Neural progenitor cell (in vitro differentiated cells): ENCODE measurements at places on chromosomes 13 and 19. TPM values are rescaled to one million over a fixed set of nuclear protein-coding genes. Genes with fewer than 3 reads are reported as not detected.

Gene BRSK1
- 24.1 and 43.1 TPM in 2 replicates for total RNA-seq

GRCh38 chr13:108433976-108434755 is 164.6 kb downstream of the TNFSF13B start:
- DNase-seq, result no peak
- H3K27ac ChIP-seq, result no peak overlapping the region
- no peaks in the 10 kb centered on the region for H3K4me1 ChIP-seq
- H3K4me3 ChIP-seq, result no peak overlapping the region
- H3K27me3 ChIP-seq, result no peaks in the 10 kb centered on the region

DNA sequence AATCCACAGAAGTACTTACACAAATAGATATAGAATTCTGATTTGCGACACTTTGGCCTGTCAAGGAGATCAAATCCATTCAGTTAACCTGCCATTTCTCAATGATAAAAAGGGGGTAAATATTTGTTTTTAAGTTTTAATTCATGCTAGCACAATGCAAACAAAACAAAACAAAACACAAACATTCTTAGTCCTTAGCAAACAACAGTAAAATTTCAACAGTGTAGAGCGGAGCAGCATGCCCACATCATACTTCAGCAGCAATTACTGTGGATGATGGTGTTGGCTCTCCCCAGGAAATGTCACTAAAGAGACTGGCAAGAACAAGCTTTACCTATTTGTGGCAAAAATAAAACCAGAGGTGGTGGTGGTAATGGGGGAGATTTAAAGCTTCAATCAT is 625.2 kb upstream of the PCDH20 start:
- H3K27me3 ChIP-seq, result no peaks in the 10 kb centered on the region
- H3K36me3 ChIP-seq, result no peaks in the 10 kb centered on the region
- H3K27ac ChIP-seq, result no peak overlapping the region
- no peak for DNase-seq

DNA sequence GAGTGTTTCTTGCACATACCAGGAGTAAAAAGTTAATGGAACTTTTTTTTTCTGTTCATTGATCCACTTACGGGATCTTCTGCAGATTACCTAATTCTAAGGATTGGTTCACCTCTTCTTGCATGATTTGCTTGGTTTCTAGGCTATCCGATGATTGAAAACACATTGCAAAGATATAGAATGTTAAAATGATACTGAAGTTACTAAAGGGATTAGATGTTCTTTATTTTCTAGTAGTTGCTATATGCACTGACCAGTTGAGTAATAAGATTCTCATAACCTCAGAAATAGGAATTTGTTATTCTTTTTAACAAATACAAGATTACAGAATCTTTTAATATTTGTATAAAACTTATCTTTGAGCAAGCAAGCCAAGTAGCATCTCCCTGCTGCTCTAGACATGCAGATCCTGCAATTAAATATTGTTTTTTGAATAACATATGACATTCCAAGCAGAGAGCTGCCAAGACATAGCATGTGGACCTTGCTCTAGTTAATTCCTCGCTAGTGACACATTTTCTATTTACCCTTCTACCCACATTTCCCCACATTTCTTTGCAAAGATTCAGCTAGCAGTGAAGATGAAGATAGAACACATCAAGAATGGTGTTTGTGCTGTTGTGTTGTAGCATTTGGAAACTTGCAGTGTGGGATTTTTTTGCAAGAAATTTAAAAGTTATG is 51.7 kb upstream of the RNF113B start:
- H3K36me3 ChIP-seq, result no peaks in the 10 kb centered on the region
- no peak overlapping the region for H3K27ac ChIP-seq
- no peak for DNase-seq
- no peaks in the 10 kb centered on the region for H3K4me1 ChIP-seq
- no peak overlapping the region for H3K4me3 ChIP-seq
- H3K27me3 ChIP-seq, result no peaks in the 10 kb centered on the region

DNA sequence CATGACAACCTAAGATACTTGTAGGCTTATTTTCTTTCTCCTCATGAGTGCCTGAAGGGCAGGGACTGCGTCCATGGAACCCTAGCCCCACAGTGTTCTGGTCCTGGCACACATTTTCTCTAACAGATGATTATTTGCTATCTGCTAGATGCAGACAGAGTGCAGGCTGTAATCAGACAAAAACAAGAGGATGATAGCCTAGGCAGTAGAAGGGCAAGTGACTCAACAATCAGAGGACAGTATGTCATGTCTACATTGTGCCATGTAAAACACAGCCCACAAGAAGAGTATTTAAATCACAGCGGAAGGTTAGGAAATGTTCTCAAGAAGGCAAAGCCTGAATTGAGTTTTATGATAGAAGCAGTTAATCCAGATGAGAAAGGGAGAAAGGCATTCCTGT is 29.3 kb downstream of the MIPEP start:
- no peaks in the 10 kb centered on the region for H3K36me3 ChIP-seq
- no peak overlapping the region for H3K4me3 ChIP-seq
- H3K27ac ChIP-seq, result no peak overlapping the region
- no peak for DNase-seq

DNA sequence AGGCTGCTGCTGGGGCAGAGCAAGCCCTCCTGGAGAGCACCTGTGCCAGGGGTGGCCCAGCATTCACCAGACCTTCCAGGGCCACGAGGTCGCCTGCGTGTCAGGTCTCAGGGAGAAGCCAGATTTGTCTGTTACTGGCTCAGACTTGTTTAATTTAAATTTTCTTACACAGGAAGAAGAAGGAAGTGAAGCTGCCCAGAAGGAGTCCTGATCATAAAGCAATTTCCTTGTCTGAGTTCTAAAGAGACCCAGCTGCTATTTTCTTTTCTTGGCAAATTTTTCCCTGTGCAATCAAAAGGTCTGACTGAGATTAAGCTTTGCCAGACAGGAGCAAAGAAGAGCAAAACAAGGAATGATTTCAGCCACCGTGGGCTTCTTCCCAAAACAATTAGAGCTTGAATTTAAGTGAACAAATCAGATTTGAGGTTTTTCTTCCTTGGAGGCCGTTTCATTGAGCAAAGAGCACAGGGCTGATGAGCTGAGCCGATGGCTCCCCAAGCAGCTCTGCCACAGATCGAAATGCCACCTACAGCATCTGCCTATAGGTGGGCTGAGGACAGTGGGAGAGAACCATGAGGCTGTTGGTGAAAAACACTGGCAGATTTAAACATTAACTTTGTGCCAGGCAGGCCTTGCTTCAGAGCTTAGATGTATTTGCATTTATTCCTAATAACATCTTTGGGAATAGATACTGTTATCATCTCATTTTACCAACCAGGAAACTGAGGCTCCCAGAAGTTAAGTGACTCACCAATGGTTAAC is 40.1 kb downstream of the HSPH1 start:
- DNase-seq, result no peak
- H3K27ac ChIP-seq, result no peak overlapping the region
- H3K4me3 ChIP-seq, result no peak overlapping the region
- H3K36me3 ChIP-seq, result no peaks in the 10 kb centered on the region
- no peaks in the 10 kb centered on the region for H3K27me3 ChIP-seq
- H3K4me1 ChIP-seq, result no peaks in the 10 kb centered on the region

DNA sequence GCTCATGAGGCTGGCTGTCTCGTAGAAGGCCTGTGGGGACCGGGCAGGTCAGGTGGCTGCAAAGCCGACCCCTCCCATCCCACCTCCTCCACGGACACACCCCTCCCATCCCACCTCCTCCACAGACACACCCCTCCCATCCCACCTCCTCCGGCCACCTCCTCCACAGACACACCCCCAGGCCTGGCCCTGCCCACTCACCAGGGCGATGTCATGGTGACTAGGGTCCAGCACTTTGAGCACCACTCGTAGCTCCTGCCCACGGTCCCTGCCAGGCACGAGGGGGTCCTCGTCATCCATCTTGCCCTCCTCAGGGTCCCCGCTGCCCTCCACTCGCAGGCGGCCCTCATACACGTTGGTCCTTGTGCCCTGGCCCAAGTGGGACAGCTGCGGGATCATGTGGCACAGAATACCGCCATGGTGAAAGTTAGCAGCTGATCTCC is 18.8 kb downstream of the TYK2 start:
- no peak overlapping the region for H3K27ac ChIP-seq
- no peaks in the 10 kb centered on the region for H3K4me1 ChIP-seq
- H3K36me3 ChIP-seq, result no peaks in the 10 kb centered on the region
- H3K27me3 ChIP-seq, result no peaks in the 10 kb centered on the region
- no peak overlapping the region for H3K4me3 ChIP-seq
- DNase-seq, result no peak

DNA sequence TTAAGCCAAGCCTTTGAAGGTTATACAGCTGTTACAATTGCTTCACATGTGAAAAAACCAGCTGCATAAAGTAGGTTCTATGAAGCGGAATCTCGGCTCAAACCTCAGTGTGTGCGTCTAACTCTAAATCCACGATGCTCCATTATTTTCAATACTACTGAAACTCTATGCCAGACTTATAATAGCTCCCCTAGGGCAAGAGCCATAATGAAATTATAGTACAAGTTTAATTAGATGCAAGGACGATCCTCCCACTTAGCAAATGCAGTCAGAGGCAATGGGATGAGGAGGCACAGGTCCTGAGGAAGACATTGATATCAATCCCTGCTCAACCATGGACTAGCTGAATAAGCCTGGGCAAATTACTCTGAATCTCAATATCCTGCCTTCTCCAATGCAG is 31.1 kb downstream of the SLC7A1 start:
- H3K4me1 ChIP-seq, result peaks cover 20% of the 10 kb centered on the region
- H3K27me3 ChIP-seq, result no peaks in the 10 kb centered on the region
- H3K4me3 ChIP-seq, result no peak overlapping the region

DNA sequence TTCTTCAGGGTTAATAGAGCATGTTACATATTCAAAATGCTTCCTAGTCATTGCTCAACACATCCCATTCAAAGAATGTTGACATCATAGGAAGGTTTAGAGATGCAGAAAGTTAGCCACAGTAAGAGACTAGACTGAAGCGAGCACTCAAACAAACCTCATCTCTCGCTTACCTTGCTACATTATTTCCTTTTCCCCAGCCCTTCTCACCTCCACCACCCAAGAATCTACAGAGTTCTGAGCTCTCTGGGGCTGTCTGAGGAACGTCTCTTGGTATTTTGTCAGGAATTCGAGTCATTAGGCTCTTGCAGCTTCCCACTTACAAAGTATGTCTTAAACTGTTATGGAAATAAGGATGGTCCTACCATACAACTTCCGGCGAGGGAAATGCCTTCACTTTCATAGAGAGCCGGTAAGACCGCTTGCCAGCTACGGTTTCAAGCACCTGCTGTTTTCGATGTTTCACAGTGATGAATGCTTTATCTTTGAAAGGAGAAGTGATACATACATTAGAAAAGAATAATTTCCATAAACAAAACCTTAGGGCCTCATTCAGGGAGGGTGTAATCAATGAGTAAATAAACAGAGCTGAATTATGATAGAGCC is 65.1 kb downstream of the FLT1 start:
- H3K27ac ChIP-seq, result no peak overlapping the region
- H3K27me3 ChIP-seq, result no peaks in the 10 kb centered on the region
- H3K36me3 ChIP-seq, result no peaks in the 10 kb centered on the region
- no peak overlapping the region for H3K4me3 ChIP-seq
- H3K4me1 ChIP-seq, result peaks cover 22% of the 10 kb centered on the region

- no peaks in the 10 kb centered on the region for H3K36me3 ChIP-seq
- H3K4me3 ChIP-seq, result no peak overlapping the region
- DNase-seq, result peak; percentile 72
- H3K4me1 ChIP-seq, result peaks cover 20% of the 10 kb centered on the region
- no peaks in the 10 kb centered on the region for H3K27me3 ChIP-seq
Measured at GRCh38 chr13:73189776-73190175, 131.0 kb downstream of the KLF5 start.

DNA sequence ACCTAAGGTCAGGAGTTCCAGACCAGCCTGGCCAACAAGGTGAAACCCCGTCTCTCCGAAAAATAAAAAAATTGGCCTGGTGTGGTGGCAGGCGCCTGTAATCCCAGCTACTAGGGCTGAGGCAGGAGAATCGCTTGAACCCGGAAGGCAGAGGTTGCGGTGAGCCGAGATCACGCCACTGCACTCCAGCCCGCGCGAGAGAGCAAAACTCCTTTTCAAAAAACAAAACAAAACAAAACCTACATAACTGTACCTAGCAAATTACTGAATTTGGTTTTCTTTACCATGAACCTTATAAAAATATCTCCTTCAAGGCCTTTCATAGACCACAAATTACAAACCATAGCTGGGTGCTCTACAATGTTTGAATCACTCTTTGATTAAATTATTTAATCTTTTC is 760 bp downstream of the ZNF91 start:
- H3K4me3 ChIP-seq, result peak overlapping the region; percentile 81
- H3K4me1 ChIP-seq, result peaks cover 11% of the 10 kb centered on the region
- peak overlapping the region; percentile 99 for H3K27ac ChIP-seq

DNA sequence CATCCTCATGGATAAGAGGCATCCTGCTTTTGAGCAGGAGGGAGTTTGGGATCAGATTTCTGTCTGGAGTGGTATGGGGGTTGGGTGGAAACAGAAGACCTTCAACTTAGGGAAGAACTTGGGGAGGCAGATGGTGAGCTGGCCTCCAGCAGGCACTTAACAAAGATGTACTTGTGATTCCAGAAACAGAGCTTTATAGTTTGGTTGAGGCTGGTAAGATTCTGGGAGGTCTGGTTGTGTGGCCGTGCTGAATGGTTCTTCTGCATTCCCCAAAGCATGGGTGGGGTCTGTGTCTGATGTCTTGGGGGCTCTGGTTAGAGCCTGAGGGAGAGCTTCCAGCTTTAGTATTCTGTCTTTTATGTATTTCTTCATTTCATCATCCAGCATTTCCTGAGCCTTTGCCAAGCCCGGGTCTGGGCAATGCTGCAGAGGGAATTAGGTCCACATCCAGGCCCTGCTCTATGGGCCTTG is 4.8 kb downstream of the MEGF8 start:
- no peak overlapping the region for H3K4me3 ChIP-seq
- DNase-seq, result no peak
- no peaks in the 10 kb centered on the region for H3K36me3 ChIP-seq
- no peak overlapping the region for H3K27ac ChIP-seq

DNA sequence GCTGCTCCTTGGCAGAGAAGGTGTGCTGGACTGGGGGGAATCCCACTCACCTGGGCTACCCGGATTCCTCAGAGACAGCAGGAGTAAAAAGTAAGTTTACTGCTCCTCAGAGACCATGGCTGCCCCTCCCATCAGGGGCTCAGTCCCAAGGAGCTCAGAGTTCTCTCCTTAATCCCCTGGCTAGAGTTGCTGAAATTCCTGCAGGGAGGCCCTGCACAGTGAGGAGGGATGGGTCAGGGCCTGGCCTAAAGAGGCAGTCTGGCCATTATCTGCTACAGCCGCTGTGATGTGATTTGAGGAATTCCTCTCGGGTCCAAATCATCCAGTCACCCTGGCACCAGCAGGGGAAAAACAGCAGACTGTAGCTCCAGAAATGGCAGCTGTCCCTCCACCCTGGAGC is 502.5 kb downstream of the PCDH17 start:
- no peaks in the 10 kb centered on the region for H3K27me3 ChIP-seq

- H3K27me3 ChIP-seq, result no peaks in the 10 kb centered on the region
- no peak overlapping the region for H3K4me3 ChIP-seq
- peaks cover 9% of the 10 kb centered on the region for H3K4me1 ChIP-seq
- no peak overlapping the region for H3K27ac ChIP-seq
Measured at GRCh38 chr13:24288870-24289269, 20.5 kb upstream of the C1QTNF9 start.

- H3K4me1 ChIP-seq, result no peaks in the 10 kb centered on the region
- no peak overlapping the region for H3K27ac ChIP-seq
- H3K4me3 ChIP-seq, result no peak overlapping the region
- H3K27me3 ChIP-seq, result no peaks in the 10 kb centered on the region
Measured at GRCh38 chr13:76808927-76809326, 77.3 kb downstream of the KCTD12 start.
